Mesothelial cell of epicardium (in vitro differentiated cells): ENCODE measurements at places on chromosomes 12 and 14.

DNA sequence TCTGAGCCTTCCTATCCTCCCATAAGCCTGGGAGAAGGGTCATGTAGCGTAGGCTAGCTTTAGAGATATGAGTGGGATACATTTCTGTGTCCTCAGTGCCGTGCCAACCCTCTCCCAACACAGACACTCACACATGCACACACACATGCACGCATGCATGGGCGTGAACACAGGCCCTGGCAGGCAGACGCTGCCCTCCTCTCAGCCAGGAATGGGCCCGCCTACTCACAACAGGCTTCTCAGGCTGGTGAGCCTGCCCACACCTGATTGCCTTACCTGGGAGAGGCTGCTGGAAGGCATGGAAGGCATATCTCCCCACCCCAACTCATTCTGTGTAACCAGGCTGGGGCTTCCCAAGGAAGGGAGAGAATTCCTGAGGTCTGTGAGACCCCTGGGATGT is 12.8 kb upstream of the ACVR1B start:
- no peak for DNase-seq
- H3K4me1 ChIP-seq, result peaks cover 13% of the 10 kb centered on the region
- no peaks in the 10 kb centered on the region for H3K36me3 ChIP-seq
- H3K4me3 ChIP-seq, result no peak overlapping the region
- no peak overlapping the region for H3K27ac ChIP-seq

- H3K4me1 ChIP-seq, result peaks cover 26% of the 10 kb centered on the region
- H3K27me3 ChIP-seq, result no peaks in the 10 kb centered on the region
Measured at GRCh38 chr12:88546226-88546625, 34.0 kb downstream of the KITLG start.

- H3K27ac ChIP-seq, result no peak overlapping the region
- no peaks in the 10 kb centered on the region for H3K36me3 ChIP-seq
- no peak for DNase-seq
- no peak overlapping the region for H3K4me3 ChIP-seq
- peaks cover 3% of the 10 kb centered on the region for H3K27me3 ChIP-seq
Measured at GRCh38 chr12:22361785-22362184, 27.3 kb upstream of the ST8SIA1 start.

- no peaks in the 10 kb centered on the region for H3K36me3 ChIP-seq
- no peak for DNase-seq
- no peaks in the 10 kb centered on the region for H3K4me1 ChIP-seq
Measured at GRCh38 chr14:34238610-34239009, 223.4 kb downstream of the SPTSSA start.

- H3K4me1 ChIP-seq, result peaks cover 5% of the 10 kb centered on the region
- H3K27me3 ChIP-seq, result peaks cover 41% of the 10 kb centered on the region
- no peaks in the 10 kb centered on the region for H3K36me3 ChIP-seq
- peak; percentile 31 for DNase-seq
Measured at GRCh38 chr14:104442631-104443390, 136.8 kb upstream of the C14orf180 start.
